ENCODE measurements at places on chromosomes 1 and 21. TPM values are rescaled to one million over a fixed set of nuclear protein-coding genes. Genes with fewer than 3 reads are reported as not detected.

- no peak for DNase-seq
These were observed 619 bp downstream of the BCL9 start for GRCh38 chr1:147541672-147542568.

DNA sequence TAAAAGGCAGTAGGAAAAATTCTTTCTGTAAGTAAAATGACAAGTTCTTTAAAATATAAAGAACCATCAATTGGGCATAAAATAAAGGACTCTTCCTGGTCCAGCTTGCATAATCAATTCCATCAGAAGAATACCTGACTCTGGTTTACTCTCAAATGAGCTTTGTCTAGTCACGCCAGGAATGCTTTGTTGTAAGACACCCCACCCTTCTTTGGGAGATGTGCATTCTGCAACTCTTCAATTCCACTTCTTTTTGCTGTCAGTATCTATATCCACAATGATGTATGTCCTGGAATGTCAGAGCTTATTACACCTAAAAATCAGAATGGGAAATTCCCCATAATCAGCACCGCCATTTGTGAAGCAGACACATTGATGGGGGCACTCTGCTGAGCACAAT is 76.1 kb downstream of the PTPN14 start:
- DNase-seq: no peak

DNA sequence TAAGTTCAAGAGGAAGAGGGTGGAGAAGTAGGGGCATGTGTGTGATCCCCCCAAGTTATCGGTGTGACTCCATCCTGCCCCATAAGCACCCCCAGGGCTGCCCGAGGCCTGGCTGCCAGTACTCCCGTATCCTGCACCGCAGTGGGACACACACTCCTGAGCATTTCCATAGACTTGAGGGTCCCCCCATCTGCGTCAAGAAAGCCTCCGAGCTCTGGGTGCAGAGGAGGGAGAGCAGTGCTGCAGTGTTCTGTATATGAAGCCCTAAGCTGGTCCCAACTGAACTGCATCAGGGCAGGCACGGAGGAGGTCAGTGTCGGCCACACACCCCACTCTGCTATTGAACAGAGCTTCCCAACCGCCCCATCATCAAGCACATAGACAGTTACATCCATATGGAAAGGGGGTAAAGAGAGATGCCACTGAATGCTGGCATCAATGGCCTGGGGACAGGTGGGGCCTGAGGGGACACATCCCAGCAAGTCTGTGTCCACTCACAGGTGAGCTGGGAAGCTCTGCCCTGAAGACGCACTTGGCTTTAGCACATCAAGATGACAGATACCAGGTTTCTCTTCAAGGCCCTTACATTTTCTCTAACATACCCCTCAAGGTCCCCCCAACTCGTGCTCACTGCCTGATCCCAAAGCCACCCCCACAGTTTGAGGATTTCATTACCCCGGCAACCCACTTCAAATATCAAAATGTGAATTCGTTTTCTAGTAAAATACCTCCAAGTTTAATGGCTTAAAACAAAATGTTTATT is 64.3 kb downstream of the EVA1C start:
- DNase-seq: peak; percentile 57

Gene FRRS1
- total RNA-seq: 23.2 TPM

Gene KCNAB2
- 5.8 TPM for total RNA-seq

Gene ANGEL2
- total RNA-seq: 59.2 TPM

Gene AIRE
- total RNA-seq: not detected
